T-helper 22 cell (primary cell): ENCODE measurements at places on chromosomes 5 and 9.

- DNase-seq: no peak
Measured at GRCh38 chr5:39108987-39109386, 34.8 kb upstream of the RICTOR start.

- no peak for DNase-seq
Measured at GRCh38 chr5:72841756-72842535, 25.5 kb downstream of the TNPO1 start.

GRCh38 chr9:14488421-14489190, 174.7 kb upstream of the NFIB start:
- DNase-seq: no peak

GRCh38 chr9:121738411-121738810, 87.0 kb downstream of the DAB2IP start:
- DNase-seq: no peak

DNA sequence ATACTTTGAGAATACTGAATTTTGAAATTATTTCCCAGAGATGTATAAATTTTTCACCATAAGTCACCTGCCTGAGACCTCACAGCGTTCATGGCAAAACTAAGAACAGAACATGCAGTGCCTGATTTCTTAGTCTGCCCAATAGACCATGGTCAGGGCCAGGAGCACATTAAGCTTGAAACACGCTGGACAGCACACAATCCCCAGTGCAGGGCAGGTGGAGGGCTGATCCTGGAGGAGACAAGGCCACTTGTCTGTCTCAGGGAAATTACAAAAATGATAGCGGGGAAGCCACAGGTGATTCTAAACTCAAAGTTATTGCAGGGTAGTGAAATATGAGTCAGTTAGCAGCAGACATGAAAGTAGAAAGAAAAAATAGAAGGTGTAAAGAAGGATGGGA, 18.6 kb upstream of the ENC1 start:
- no peak for DNase-seq

GRCh38 chr5:3032513-3032912, 281.0 kb upstream of the IRX2 start:
- DNase-seq: no peak

DNA sequence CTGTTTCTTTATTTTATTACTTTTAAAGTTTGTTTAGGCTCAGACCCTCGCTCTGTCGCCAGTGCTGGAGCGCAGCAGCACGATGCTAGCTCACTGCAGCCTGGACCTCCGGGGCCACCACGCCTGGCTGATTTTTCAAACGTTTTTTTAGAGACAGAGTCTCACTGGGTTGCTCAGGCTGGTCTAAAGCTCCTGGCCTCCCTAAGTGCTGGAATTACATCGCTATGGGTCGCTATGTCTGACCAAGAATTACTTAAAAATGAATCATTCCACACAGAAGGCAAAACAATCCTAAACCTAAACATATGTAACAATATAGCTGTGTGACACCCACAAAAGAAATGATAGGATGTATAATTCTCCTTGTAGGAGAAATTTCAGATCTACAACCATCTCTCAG, 86.9 kb upstream of the SIMC1 start:
- no peak for DNase-seq

GRCh38 chr5:43104057-43104456, 16.7 kb upstream of the ZNF131 start:
- DNase-seq: no peak

DNA sequence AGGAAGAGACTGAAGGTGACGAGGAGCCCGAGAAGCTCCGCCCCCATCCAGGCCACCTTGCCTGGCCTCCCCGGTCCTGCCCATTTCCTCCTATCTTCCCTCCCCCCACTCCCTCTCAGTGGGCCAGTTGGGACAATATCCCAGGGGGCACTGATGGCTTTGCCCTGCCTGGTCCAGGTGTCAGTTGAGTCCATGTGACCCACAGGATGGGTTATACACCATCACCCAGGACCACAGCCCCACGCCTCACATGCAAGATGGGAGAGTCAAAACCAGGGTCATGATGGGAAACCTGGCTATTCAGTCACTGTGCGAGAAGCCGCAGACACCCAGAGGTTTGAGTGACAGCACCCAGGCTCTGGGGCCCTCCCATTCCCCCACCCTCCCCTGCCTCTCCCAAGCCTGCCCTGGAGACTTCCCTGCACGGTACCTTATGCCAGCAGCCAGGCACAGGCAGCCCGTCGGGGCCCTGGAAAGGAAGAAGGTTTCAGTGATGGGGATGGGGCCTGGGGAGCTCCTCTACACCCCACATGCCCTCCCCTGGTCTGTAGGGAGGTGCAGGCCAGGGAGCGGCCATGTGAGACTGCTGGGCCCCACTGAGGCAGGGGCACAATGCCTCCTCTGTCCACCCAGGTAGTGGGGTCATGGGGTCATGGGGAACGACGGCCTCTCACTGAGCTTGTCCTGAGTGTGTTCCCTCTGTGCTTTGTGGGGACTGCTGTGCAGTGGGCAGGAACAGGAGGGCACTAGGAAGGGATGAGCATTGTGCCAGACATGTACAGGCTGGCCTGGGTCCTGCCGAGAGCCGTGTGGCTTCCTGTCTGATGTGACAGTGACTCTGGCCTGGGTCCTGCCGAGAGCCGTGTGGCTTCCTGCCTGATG, 6.3 kb upstream of the PHYKPL start:
- DNase-seq: no peak

DNA sequence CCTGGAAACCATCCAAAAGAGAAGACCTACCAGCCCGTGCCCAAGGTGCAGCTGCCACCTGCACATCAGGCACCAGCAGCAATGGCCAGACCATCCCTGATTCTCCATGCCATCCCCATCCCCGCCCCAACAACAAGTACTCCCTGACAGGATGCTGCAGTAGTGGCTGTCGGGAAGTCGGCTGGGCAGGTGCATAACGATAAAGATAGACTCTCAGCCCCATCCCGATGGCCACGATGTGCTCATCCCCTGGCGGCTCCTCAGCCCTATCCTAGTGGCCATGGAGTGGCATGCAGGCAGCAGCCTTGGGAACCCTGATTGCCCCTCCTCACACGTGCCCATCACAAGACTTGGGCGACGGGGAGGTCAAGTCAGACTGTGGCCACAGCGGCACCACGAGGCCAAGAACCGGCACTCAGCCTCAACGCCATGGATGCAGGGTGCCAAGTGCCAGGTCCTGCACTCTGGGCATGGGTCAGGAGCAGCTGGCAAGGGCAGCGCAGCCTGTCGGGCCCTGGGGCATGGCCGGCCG, 368.8 kb upstream of the SPATA31A5 start:
- no peak for DNase-seq
